ENCODE measurements at places on chromosomes 16 and 17.

- no peak for DNase-seq
These were observed 156.2 kb upstream of the TNRC6C start for GRCh38 chr17:77802333-77802615.

- DNase-seq: no peak
These were observed 20.3 kb downstream of the NXPH3 start for GRCh38 chr17:49595980-49596379.

DNA sequence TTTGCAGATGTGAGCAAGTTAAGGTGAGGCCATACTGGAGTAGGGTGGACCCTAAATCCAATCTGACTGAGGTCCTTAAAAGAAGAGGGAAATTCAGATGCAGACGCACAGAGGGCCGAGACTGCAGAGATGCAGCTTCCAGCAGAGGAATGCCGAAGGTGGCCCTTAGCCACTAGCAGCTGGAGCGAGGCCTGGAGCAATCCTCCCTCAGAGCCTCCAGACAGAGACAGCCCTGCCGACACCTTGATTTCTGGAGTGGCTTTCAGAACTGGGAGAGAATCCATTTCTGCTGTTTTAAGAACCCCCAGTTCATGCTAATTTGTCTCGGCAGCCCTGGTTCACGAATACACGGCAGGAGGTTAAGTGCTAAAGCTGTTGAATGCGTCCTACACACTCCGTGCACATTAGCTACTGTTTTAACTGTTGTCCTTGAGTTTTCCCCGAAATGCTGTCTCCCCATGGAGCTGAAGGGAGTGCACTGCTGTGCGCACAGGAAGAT, 135.5 kb downstream of the IRF8 start:
- DNase-seq: no peak

GRCh38 chr16:73233846-73234424, 186.0 kb upstream of the ZFHX3 start:
- DNase-seq: no peak

GRCh38 chr16:23296994-23297393, 5.1 kb upstream of the SCNN1B start:
- no peak for DNase-seq

GRCh38 chr16:80607204-80607603, 66.4 kb downstream of the DYNLRB2 start:
- no peak for DNase-seq

DNA sequence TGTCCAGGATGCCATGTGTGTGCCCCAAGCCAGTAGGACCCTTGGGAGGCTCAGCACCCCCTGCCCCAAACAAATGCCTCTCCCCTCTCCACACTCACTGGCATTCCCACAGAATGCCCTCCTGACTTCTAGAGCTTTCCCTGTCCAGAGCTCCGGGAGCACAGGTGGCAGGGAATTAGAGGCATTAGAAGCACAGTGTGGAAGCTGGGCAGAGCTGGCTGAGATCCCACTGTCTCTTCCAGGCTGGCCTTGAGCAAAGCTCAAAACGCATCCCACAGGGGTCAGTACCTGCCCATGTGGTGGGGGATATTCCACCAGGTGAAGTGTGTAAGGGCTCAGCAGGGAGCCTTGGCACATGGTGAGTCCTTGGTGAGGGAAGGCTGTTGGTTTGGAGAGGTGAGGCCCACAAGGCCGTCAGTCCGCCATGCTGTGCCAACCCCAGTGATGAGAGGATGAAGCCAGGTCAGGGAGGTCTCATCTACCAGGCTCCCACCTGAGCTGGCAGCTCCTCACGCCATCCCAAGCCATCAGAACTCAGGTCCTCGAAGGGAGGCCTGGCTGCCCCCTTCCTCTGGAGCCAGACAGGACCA, 18.1 kb downstream of the ENDOV start:
- DNase-seq: no peak

- DNase-seq: no peak
These were observed 219.1 kb downstream of the IRX3 start for GRCh38 chr16:54067322-54068065.

GRCh38 chr16:35745191-35745590, 2285.8 kb downstream of the TP53TG3F start:
- DNase-seq: no peak

DNA sequence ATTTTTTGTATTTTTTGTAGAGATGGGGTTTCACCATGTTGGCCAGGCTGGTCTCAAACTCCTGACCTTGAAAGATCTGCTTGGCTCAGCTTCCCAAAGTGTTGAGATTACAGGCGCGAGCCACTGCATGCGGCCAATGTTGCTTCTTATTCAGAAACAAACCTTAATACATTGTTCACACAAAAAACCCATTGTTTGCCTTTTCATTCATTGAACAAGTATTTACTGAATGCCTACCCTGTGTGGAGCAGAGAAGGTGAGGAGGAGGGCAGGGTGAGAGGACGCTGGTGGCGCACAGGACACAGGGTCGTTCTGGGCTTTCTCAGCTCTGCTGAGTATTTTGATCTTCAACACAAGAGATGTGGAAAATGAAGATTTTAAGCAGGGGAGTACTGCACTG, 8.0 kb upstream of the KRT23 start:
- DNase-seq: no peak

- DNase-seq: no peak
These were observed 19.9 kb upstream of the ZC3H18 start for GRCh38 chr16:88550246-88550661.

DNA sequence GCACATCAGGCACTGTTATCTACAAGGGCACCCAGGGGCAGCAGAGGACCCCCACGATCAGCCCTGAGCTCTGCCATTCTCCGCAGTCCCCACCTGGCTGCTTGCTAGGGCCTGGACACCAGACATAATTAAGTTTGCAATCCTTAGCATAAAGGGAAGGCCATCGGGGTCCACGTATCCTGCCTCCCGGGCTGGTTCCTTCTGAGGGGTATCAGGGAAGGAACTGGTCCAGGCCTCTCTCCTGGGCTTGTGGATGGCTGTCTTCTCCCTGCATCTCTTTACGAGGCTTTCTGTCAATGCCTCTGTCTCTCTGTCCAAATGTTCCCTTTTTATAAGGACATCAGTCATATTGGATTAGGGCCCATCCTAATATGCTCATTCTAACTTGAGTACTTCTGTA, 77.8 kb downstream of the CYLD start:
- DNase-seq: no peak

- DNase-seq: no peak
These were observed 1.4 kb downstream of the DHX33 start for GRCh38 chr17:5467416-5467815.

- no peak for DNase-seq
These were observed 3.5 kb upstream of the TSPOAP1 start for GRCh38 chr17:58331815-58332777.

GRCh38 chr17:41571561-41572434, at the start of gene KRT9:
Gene KRT9 (minus strand): TSS chr17:41572059. CDS start chr17:41571992, 67 bp downstream.
- no peak for DNase-seq

DNA sequence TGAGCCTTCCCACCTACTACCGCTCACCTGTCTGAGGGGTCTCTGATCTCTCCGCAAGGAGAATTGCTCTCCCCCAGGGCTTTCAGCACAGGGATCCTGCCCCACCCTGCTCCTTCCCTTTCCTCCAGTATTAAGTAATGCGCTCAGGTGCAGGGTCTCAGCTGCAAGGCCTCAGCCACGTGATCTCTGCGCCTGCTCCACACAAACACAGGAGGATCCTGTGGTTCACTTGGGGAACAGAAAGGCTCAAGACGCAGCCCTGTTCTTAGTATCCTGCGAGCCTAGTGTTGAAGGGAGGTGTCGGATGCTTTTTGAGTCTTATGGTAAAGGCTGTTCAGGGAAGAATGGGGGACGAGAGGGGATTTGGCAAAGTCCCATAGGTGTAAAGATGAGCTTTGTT, 41.6 kb upstream of the GCSH start:
- no peak for DNase-seq

- no peak for DNase-seq
These were observed 1.6 kb downstream of the COASY start for GRCh38 chr17:42563543-42563942.

- no peak for DNase-seq
These were observed 130.9 kb upstream of the FOXF1 start for GRCh38 chr16:86379505-86379846.

DNA sequence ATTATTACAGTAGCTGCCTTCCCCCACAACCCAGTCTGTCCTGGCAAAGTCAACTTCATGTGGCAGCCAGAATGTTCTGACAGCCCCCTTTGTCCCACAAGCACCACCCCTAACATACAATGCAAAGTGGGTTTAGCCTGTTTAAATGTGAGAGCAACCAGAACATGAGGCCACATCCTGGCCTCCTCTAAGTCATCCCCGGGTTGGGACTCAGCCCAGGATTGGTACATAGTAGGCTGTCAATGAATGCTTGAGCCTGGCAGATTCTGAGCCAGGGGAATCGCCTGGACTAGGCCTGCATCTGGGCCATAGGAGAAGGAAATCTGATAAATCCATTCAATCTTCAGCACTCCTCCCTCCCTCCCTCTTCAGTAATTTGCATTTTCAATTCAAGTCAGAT, 4.3 kb upstream of the ITGA3 start:
- DNase-seq: no peak

DNA sequence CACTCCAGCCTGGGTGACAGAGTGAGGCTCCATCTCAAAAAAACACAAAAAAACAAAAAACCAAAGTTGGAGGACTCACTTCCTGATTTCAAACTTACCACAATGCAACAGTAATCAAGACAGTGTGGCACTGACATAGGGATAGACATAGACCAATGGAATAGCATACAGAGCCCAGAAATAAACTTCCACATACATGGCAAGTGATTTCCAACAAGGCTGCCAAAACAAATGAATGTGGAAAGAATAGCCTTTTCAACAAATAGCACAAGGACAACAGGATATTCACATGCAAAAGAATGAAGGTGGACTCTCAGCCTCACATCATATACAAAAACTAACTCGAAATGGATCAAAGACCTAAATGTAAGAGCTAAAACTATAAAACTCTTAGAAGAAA, 36.8 kb upstream of the RASD1 start:
- DNase-seq: no peak

DNA sequence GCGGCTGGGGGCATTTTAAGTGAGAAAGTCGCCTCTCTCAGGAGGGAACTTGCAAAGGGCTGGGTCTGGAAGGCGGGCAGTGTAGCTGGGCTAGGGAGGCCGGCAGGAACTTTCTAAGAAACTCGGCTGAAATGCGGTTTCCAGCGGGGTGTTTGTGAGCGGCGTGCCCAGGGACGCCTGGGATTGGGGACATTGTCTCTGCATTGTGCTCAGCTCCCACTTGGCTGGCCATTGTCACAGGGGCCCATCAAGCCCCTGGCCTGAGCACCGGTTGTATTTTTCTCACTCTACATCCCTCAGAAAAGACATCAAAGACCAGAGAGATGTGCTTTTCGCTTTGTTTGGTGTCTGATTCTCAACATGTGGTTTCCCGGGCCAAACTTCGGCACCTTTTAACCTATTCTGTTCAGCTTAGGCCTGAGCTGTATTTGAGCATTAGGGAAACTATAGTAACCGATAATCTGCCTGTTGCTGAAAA, 291.1 kb upstream of the IRX3 start:
- no peak for DNase-seq

- no peak for DNase-seq
These were observed 28.9 kb downstream of the TNRC6A start for GRCh38 chr16:24758373-24758772.

- no peak for DNase-seq
These were observed 7.2 kb upstream of the SETD6 start for GRCh38 chr16:58507963-58508670.

GRCh38 chr17:35531160-35531559, 6.3 kb downstream of the SLFN12L start:
- no peak for DNase-seq

DNA sequence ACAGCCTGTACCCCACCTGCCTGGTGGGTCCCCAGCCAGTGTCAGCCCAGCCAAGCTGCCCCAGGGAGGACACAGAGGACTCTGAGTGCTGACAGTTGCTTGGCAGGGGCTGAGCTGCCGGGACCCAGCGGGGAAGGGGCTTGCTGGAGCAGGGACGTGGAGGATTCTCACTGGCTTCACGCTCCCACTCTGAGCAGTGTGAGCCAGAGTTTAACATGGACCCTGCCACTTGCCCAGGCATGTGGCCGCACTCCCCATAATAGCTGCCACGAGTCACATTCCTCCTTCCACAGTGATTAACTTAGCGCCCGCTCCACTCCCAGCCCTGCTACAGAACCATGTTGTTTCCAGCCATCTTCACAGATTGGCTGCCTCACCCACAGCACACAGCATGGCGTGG, 31.2 kb downstream of the SREBF1 start:
- no peak for DNase-seq

DNA sequence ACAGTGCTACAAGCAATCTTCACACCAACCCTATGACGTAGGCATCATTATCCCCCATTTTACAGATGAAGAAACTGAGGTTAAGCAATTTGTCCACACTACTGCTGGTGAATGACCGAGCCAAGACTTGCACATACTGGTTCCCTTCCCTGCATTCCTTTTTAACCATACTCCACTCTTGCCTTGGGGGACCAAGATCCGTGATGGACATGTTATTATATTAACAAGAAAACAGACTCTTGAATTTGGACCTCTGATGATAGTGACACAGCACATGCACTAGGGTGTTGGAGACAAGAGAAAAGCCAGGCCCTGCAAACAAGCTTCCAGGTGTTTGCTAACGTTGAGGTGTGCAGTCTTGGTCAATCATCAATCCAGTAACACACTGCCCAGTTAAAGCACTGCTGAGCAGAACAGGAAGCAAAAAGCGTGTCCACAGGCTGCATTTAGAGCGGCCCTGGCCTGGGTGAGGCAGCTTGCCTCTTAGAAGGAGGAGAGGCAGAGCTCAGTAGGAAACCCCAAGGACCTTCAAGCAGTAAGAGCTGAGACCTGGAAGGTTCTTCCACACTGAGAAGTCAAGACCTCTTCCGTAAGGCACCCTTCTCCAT, 36.7 kb downstream of the HNF1B start:
- DNase-seq: no peak

DNA sequence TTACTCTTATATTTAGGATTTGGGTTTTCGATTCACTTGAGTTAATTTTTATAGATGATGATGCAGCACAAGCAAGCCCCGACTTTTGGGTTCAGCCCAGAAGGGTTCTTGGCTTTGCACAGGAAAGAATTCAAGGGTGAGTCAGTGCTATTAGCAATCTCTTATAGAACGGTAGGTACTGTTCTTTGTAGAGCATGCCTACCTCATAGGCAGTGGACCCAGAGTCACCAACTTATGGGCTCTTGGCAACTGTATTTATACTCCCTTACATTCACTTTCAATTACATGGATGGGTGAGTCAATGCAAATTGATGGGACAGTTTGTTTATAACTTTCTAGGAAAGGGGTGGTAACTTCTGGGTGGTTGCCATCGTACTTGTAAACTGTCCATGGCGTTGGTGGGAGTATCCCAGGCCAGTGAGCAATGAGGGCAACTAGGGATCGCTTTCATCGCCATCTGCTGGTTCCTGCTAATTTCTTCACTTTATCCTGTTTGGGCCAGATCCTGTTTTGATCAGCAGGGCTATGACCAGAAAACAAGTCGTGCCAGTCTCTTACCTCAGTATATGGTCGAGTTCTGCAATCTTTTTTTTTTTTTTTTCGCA, 362.6 kb downstream of the CNTNAP4 start:
- DNase-seq: no peak

- DNase-seq: no peak
These were observed 115.9 kb downstream of the LITAF start for GRCh38 chr16:11470676-11471415.

DNA sequence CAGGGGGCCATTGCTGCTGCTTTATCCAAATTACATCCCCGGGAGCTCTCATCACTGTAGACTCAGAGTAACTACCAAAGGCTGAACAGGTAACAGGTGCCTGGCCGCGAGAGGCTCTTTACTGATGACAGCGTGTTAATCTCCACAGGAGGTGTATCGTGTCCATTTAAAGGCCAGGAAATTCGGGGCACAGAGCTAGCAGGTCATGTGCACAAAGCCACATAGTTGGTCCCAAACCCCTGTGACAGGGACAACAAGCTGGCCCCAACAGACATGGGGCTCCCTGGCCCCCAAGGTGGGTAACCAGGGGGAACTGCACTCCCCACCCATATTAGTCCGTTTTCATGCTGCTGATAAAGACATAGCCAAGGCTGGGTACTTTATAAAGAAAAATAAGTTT, 55.3 kb upstream of the RBFOX3 start:
- DNase-seq: no peak

Data from cortex of kidney (tissue), 1 donor.